NCI-H146 (cell line): ENCODE measurements at places on chromosomes 6 and 20.

DNA sequence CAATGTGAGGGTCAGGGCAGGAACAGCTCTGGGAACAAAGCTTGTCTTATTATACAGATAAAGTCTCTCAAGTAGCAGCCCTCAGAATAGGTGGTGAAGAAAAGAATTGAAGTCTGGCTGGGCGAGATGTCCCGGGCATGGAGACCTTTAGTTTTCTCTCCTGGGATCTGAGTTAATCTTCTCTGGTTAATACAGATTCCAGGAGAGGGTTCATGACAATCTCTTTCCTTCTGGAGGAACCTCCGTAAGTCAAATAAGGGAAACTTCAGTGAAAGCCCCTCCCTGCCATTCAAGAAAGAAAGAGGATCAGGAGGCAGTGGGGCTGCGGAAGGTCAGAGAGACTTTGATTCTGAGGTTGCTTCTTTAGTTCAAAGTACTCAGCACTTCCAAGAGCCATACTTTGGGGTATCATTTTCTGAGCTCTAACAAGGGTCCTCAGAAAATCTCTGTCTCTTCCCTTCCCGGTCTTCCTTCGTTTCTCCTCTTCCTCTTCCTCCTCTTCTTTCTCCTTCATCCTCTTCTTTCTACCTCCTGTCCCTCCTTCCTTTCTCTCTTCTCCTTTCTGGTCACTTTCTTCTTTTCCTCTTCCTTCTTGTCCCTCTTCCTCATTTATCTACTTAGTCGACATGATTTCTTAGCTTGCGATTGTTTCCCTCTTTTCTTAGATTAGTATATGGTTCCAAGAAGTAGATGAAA is 4.6 kb upstream of the ZNF184 start:
- no peak for DNase-seq

- DNase-seq: no peak
Observed at GRCh38 chr6:223136-223535, 69.2 kb upstream of the DUSP22 start.

DNA sequence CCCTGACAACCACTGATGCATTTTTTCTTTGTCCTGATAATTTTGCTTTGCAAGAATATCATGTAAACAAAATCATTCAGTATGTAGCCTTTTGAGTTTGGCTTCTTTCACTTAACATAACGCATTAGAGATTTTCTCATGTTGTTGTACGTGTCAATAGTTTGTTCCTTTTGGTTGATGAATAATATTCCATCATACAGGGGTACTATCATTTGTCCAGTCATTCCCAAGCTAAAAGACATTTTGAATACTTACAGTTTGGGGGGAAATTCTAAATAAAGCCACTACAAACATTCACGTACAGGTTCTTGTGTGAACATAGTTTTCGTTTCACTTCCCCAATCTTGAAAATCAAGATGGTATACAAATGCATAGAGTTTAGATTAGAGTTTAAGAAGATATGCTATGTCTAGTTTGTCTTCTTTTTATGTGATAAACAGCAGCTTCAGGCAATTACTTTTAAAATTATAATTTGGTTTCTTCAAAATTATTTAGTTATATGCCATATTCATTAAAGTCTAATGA is 5.2 kb downstream of the HAO1 start:
- no peak for DNase-seq

DNA sequence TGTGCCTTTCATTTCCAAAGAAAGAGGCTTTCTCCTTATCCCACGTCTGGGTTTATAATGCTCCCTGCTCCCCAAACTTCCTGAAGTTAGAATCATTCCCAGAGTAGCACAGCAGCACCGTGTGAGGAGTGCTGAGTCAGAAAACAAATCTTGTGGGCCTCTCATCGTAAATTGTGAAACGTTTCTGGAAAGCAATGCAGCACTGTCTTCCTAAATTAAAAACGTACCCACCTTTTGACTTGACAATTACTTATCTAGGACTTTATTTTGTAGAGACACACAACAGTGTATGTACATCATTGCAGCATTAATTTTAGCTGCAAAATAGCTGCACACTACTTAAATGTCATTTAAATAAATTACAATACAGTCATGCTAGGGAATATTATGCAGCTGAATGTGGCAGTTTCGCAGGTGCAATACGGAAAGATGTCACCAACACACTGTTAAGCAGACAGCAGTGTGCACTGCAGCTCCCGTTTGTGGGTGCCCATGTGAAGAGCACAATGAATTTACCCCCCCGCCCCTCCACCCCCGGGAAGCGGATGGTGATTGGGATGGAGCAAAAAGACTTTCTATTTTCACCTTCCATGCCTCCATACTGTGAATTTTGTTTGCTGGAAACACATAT is 30.8 kb downstream of the RRBP1 start:
- DNase-seq: no peak

GRCh38 chr6:43465948-43466347 is 10.6 kb upstream of the DLK2 start:
- DNase-seq: no peak

GRCh38 chr20:20448881-20449280 is 81.0 kb downstream of the INSM1 start:
- DNase-seq: peak; percentile 66

DNA sequence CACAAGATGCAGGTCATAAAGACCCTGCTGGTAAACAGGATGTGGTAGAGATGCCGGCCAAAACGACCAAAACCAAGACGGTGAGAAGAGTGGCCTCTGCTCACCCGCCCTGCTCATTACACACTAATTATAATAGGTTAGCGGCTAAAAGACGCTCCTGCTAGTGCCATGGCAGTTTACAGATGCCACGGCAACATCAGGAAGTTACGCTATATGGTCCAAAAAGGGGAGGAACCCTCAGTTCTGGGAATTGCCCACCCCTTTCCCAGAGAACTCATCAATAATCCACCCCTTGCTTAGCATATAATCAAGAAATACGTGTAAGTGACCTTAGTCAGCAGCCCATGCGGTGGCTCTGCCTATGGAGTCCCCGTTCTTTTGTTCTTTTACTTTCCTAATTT is 17.6 kb downstream of the BHLHE23 start:
- DNase-seq: no peak

- DNase-seq: no peak
Observed at GRCh38 chr20:5835321-5835821, 85.2 kb downstream of the SHLD1 start.

DNA sequence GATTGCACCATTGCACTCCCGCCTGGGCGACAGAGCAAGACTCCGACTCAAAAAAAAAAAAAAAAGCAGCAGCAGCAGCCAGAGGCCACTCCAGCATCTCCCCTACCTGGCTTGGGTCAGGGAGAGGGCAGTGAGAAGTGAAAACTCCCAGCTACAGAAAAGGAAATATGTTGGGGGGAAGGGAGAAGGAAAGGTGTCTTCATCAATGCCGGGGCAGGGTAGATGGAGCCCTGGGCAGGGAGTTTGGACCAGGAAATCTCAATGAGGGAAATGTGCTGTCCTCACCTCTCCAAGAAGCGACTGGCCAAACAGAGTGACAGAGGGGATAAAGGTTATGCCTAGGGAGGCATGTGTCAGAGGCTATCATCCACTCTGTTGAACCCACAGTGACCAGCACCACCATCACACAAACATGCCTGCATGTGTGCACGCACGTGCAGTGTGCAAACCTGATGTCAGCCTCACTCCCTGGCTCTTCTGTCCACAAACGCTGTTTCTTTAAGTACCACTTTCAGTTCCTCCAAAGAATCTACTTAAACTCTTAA is 887 bp upstream of the AIF1 start:
- no peak for DNase-seq

GRCh38 chr6:119584088-119584487 is 234.5 kb upstream of the MAN1A1 start:
- no peak for DNase-seq

GRCh38 chr6:139433631-139434419 is 59.4 kb upstream of the CITED2 start:
- no peak for DNase-seq

- DNase-seq: no peak
Observed at GRCh38 chr20:3283222-3283820, 44.3 kb upstream of the SLC4A11 start.

GRCh38 chr6:40427196-40427595 is 160.0 kb downstream of the LRFN2 start:
- DNase-seq: no peak

DNA sequence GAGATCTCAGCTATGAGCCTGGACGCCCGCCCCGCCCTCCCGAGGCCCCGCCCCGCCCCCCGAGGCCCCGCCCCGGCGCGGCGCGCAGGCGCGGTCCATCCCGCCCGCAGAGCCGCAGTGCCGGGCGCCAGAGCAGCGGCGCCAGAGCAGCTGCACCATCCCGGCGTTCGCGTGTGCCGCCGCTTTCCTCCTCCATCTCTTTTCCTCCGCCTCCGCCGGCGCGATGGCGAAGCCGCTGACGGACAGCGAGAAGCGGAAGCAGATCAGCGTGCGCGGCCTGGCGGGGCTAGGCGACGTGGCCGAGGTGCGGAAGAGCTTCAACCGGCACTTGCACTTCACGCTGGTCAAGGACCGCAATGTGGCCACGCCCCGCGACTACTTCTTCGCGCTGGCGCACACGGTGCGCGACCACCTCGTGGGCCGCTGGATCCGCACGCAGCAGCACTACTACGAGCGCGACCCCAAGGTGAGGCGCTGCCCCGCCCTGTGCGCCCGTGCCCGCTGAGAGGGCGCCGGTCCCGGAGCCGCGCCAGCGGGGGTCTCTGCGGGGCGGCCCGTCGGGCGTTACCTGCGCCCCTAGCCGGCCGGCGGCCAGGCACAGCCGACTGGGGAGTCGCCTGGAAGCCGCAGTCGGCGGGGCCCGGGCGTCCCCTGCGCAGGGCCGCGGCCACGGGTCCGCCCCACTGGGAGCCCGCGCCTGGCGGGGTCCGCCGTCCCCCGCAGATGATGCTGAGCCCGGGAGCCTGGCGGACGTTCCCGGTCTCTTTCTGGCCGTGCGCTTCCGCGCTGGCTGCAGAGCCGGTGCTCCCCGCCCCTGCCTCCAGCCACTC is at the start of gene PYGB:
Gene PYGB (plus strand): TSS at position 130 of the 830 bp plus-strand sequence. CDS start 94 bp downstream, at position 224.
- DNase-seq: peak; percentile 89

GRCh38 chr6:138007014-138007472 is 100.2 kb downstream of the PERP start:
- peak; percentile 41 for DNase-seq

DNA sequence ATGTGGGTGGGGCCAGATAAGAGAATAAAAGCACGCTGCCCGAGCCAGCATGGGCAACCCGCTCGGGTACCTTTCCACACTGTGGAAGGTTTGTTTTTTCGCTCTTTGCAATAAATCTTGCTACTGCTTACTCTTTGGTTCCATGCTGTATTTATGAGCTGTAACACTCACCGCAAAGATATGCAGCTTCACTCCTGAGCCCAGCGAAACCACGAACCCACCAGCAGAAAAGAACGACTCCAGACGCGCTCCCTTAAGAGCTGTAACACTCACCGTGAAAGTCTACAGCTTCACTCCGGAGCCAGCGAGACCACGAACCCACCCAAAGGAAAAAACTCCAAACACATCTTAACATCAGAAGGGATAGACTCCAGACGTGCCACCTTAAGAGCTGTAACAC is 76.7 kb downstream of the TFAP2A start:
- DNase-seq: no peak

GRCh38 chr6:46491628-46492547 is 639 bp upstream of the RCAN2 start:
- peak; percentile 0 for DNase-seq
